Activated gamma-delta T cell treated with anti-CD3 and anti-CD28 coated beads, Interleukin-2, amount 50 U/mL, for 16 hours (primary cell): ENCODE measurements at places on chromosomes 7 and 10.

GRCh38 chr7:127682140-127682539, 30.1 kb downstream of the SND1 start:
- DNase-seq: no peak

- no peak for DNase-seq
Measured at GRCh38 chr10:97207756-97208346, 22.1 kb upstream of the SLIT1 start.

GRCh38 chr7:95886501-95887090, 114.2 kb downstream of the DYNC1I1 start:
- DNase-seq: no peak

DNA sequence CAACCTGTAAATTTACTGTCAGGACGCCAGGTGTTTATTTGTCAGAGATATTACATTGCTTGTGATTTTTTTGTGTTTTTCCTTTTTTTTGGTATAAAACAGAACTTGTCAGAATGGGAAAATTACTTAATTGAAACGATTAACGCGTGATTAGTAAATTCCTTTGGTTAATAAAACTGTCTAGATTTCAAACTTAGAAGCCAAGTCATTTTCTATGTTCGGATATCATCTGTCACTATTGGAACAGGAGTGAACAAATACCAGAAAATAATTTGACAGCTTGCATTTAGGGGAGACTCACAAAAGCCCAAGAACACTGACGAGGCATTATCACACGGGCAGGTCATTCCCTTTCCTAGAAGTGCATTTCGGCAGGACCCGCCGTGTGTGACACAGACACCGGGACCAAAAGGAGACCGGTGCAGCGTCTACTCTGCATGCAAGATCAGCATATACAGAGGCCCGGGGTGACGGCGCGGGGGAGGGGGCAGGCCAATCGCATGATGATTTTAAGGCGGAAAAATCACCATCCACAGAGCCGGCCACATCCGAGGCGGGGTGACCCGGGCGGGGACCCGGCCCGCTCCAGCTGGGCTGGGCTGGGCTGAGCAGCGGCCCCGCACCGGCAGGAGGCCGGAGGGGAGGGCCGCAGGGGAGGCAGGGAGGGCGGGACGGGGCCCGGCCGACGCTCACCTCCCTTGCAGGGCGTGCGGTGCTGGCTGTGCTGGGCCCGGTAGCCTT, 841 bp downstream of the GLUD1 start:
- peak; percentile 54 for DNase-seq

GRCh38 chr7:156829669-156830336, 63.2 kb downstream of the LMBR1 start:
- no peak for DNase-seq

DNA sequence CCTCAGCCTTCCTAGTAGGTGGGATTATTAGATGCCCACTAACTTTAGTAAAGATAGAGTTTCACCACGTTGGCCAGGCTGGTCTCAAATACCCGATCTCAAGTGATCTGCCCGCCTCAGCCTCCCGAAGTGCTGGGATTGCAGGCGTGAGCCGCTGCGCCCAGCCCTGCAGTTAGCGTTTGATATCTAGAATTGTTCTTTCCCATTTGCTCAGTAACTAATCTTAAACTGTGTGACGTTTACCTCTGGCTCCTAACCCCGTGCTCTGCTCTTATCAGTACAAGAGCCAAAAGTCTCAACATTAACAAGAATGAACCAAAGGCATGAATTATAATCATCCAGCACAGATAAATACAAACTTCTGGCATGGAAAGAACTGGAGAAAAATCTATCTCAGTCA, 47.4 kb downstream of the IGF2BP3 start:
- no peak for DNase-seq

- no peak for DNase-seq
Measured at GRCh38 chr10:61883371-61884025, 18.0 kb upstream of the ARID5B start.

- DNase-seq: no peak
Measured at GRCh38 chr7:49245062-49245461, 320.7 kb downstream of the CDC14C start.

DNA sequence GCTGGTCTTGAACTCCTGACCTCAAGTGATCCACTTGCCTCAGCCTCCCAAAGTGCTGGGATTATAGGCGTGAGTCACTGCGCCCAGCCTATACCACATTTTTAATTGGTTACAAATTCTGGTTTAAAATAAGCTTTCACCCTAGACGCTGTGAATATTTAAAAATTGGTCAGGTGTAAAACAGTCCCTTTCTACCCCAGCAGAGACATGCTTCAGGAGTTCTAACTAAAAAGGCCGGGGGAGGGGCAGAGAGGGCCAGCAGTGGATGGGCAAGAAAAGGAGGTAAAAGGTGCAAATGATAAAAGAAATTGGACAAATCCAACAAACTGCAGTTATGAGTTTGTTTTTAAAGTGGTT, 70.0 kb downstream of the WAPL start:
- no peak for DNase-seq

GRCh38 chr7:80186721-80187120, 52.1 kb downstream of the GNAI1 start:
- DNase-seq: no peak
